G401 (cell line): ENCODE measurements at places on chromosomes 7 and 10. TPM values are rescaled to one million over a fixed set of nuclear protein-coding genes. Genes with fewer than 3 reads are reported as not detected.

The LIPM gene
- not detected in 2 replicates for total RNA-seq

The CLEC5A gene
- not detected in 2 replicates for total RNA-seq

The RSPH10B2 gene
- total RNA-seq, result 0.80 and 6.6 TPM in 2 replicates

The WNT16 gene
- total RNA-seq, result not detected in 2 replicates

DNA sequence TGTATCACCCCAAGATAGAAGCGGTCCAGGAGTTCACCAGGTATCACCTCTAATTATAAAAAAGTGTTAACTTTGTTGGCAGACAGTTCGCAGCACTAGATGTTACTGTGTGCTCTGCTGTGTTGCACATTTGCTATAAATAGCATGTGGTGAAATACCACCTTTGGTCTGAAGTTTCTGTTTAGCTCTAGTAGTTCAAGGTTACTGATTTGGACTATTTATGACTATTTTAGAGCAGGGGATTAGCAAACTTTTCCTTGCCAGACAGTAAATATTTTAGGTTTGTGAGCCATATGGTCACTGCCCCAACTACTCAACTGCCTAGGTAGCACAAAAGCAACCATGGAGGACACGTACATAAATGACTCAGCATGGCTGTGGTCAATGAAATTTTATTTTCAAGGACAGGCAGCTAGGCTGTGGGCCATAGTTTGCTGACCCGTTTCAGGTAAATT is 16.5 kb downstream of the DENND10 start:
- no peak for DNase-seq

DNA sequence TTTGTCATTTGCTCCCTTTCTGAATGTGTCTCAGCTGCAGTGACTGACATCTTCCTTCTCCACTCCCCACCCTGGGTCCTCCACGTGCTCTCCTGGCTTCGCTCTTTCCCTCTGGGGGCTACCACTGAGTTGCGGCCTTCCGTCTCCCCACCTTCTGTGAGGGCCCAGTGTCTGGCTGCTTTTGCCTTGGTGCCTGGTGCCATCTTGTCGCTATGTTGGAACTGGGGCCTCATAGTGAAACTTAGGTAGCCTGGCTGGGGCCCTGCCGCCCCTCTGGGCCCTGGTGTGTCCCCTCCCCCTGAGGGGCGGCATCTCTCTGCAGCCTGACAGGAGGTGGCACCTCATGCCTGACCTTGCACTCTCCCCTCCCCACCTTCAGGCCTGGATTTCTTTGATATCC is 144.1 kb downstream of the ANLN start:
- no peak for DNase-seq

- DNase-seq, result no peak
These were observed 605.4 kb downstream of the INHBA start for GRCh38 chr7:41097501-41097900.

DNA sequence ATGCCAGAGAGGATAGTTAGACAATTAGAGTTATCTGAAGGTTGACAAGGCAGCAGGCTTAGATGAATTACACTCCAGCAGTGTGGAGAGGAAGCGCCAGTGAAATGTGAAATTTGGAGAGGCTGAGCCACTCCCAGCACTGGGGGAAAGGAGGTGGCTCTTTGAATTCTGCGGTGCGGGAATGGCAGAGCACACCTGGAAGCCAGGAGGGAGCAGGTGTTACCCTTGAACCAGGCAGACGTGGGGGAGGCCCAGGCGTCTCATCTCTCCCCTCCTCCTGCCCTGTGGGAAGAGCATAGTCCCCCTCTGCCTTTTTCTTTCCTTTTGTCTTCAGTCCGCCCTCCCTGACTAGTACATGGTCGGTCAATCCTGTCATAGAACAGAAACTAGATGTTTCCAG is 203.1 kb downstream of the DPP6 start:
- DNase-seq, result no peak

- no peak for DNase-seq
These were observed 166.8 kb downstream of the SORCS1 start for GRCh38 chr10:106997721-106998120.

- no peak for DNase-seq
These were observed 268.0 kb downstream of the HTR7 start for GRCh38 chr10:90589825-90590224.

DNA sequence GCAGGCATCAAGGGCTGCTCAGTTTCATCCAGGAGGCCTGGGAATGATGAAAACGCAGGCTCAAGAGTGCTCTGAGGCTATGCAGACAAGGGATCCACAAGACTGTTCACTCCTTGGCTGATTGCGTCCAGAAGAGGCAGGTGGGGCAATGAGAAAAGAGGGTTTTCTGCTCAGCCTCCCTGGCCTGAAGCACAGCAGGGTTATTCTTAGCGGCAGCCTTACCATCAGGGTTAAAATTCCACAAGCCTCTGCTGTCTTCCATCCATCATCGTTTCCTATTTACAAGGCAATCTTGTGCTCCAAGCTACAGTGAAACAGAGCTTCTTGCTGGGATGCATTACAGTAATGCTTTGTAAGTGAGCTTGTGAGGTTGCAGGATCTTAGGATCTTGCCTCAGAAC is 129.4 kb upstream of the SHH start:
- DNase-seq, result no peak

- no peak for DNase-seq
These were observed 79.8 kb upstream of the CCDC71L start for GRCh38 chr7:106740806-106741205.

DNA sequence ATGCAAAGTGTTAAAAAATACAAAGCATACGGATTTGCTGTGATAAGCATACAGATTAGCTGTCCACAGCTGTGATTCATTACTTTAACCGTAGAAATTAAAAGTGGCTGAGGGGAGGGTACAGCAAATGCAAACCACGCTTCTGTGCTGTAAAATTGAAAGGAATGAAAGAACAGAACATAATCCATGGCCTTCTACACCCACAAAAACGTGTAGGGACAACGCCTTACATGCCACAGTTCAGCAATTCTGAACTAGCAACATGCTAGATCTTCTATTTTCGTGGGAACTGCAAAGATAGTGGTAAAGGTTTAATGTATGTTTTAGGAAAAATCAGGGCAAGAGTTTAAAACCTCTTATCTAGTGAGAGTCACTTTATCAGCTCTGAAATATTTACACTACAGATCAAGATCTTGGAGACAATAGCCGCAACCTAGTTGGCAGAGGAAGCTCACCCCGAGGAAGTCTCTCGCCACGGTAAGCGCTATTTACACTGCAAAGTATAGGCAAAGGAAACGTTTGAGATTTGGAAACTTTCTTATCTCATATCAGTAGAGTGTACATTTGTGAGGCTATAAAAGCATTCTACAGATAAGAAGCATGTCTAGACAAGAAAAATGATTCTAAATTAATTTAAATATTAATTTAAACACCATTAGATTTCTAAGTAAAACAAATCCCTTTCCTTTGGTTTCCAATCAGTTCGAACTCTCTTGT is 193.6 kb downstream of the MLLT10 start:
- no peak for DNase-seq

GRCh38 chr7:50379082-50379481 is 71.1 kb downstream of the FIGNL1 start:
- DNase-seq, result no peak

The TSPAN14 gene
- 8.5 and 24.5 TPM in 2 replicates for total RNA-seq

DNA sequence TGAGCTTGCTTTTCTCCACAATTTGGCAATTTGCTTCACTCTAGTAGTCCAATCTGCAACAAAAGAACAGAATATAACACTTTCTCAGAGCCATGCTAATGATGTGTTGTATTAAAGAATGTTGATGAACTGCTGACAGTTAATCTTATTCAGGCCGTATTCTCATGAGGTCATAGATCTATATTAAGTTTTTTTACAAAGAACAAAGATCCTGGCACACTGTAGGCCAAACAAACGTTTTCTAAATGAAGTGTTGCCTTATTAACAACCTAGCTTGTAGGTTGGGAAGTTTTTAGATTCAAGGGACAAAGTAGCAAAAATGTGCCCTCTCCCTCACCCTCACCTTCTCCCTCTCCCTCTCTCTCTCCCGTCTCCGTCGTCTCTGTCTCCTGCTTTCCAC is 6.8 kb downstream of the HILPDA start:
- DNase-seq, result no peak

GRCh38 chr10:128576336-128576735 is 450.1 kb upstream of the MKI67 start:
- DNase-seq, result no peak

The EN2 gene
- not detected in 2 replicates for total RNA-seq
